Urinary bladder (tissue), 4 donors: ENCODE measurements at places on chromosomes 7 and 10.
A peak's percentile ranks its signal among the peaks of the same experiment; 100 is the strongest.

DNA sequence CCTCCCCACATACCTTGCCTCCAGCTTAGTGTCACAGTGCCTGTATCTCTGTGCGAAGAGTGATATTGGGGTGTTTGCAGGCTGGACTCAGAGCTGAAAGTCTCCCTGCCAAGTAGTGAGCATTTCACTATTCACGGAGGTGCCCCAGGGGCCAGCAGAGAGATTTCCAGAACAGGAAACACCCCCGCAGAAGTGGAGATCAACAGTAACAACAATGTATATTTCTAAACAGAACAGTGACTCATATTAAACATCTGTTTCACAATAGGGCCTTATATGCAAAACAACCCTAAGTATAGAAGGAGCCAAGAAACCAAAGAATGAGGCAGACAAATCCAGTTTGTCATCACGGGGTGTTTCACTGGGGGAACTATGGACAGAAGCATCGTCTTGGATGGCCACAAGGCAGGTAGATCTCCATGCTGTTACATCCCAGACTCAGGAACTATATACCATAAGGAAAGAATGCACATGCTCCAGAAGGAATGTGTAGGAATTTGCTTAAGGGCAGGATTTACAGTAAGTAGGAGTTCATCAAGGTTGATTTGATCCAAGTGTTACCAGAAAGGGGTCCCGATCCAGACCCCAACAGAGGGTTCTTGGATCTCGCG lies 29.3 kb upstream of the CCL24 start:
- DNase-seq = peak; percentile 43

GRCh38 chr7:4261601-4261960 lies 420.5 kb upstream of the FOXK1 start:
- no peak for DNase-seq

- DNase-seq = no peak
Observed at GRCh38 chr10:5895365-5895764, 5.3 kb downstream of the FBH1 start.

DNA sequence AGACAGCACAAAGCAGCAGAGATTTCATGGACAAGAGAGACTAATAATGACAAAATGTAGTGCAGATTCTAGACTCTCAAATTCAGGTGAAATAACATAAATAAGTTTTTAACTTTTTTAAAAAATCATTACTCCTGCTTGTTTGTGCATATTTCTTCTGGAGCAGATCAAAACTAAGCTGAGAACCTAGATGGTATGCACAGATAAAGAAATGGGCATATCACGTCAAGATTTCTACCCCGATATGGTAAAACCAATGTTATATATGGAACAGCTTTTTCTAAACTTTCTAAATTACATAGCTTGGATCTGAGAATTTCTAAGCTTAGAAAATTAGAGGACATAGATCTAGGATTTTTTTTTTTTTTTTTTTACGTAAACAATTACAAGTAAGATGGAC lies 18.2 kb downstream of the TWIST1 start:
- no peak for DNase-seq

DNA sequence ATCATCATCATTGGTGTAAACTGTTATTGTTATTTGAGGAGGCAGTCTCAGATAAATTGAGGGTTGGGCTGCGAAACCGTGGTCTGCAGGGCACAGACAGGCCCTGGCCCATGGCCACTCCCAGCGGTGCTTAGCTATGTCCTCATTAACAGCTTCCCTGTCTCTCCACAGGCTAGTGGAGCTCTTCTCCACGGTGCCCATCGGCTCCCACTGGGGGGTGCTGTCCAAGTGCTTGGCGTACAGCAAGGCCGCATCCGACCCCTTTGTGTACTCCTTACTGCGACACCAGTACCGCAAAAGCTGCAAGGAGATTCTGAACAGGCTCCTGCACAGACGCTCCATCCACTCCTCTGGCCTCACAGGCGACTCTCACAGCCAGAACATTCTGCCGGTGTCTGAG lies 21.6 kb downstream of the GPR26 start:
- DNase-seq = no peak

DNA sequence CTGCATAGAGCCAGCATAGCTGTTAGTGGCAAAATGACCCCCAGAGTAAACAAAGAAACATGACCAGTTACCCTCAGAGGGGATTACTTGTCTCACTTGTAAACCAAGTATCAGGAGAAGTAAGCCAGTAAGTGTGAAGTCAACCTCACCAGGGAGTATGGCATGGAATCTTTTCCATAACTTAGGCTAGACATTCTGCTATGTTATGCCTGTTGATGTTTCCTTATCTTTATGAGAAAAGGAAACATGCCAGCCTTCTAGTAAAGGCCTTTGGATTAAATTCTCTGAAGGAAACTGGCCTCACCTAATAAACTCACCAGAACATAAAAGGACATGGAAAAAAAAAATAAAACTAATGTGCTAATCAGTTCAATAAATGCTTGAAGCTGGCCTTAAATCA lies 87.7 kb downstream of the SEM1 start:
- no peak for DNase-seq

GRCh38 chr7:63925626-63926460 lies 72.8 kb upstream of the ZNF722 start:
- DNase-seq = no peak

GRCh38 chr7:151782598-151783448 lies 94.1 kb downstream of the PRKAG2 start:
- no peak for DNase-seq

DNA sequence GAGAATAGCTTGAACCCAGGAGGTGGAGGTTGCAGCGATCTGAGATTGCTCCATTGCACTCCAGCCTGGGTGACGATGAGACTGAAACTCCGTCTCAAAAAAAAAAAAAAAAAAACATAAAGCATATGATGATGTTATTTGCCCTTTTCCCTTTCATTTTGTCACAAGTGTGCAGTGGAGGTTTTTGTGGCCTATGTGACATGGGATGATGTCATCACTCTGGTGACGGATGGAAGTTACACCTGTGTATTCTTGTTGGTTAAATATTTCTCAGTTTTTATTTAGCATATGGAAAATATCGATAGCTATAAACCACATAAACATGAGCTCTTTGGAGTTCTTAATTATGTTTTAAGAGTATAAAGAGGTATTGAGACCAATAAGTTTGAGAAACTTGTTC lies 71.8 kb upstream of the EMX2 start:
- no peak for DNase-seq
